ENCODE measurements at places on chromosomes 11 and 22.

GRCh38 chr11:16993495-16993894, 20.7 kb downstream of the PLEKHA7 start:
- DNase-seq = no peak

- no peak for DNase-seq
Measured at GRCh38 chr22:24106385-24107381, 74.6 kb upstream of the SUSD2 start.

DNA sequence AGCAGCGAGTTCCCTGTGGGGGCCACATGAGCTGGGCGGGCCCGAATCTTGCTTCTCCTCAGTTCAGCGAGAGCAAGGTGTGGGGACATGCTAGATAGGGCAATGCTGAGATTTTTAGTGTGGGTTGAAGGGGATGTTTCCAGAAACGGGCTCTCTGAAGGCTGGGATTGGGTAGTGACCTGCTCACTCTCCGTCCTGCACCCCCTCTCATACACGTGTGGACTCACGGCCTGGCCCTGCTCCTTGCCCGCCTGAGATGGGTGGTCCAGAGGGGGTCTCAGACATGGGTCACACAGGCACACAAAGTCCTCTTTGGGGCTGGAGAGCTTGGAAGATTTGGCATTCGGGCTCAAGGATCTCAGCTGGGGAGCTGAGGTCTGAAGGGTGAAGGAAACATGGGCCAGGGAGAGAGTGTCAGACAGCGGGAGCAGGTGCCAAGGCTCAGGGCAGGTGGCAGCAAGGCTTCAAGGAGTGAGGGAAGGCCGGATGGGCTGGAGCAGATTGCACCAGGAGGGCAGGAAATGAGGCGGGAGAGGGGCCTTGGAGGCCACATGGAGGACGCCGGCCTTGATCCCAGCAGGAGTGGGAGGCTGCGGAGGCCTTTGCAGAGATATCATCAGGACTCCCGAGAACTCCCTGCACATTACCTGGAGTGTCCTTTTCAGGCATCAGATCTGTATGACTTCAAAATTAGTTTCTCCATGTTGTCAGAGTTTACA, 74.1 kb downstream of the PARVB start:
- no peak for DNase-seq

DNA sequence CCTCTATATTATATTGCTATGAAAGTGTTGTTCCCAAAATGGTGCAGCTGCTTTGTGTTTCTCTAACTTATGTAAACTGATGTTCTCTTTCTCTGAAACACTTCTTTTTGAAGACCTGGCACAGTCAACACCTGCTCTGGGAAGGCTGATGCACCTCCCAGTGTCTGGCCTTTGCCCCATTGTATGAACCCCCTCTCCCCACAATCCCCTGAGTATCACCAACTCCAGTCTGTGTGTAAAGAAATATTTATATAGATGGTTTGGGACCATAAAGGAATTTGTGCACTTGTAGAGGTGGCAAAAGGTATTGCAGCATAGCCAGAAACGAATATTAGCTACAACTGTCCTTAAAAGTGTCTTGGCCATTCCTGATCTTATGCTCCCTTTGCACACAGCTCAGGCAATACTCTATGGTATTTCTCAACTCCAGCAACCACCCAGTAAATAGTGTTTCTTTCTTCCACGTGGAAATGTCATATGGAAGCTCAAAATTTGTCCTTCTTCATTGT, 365.2 kb upstream of the DDI1 start:
- no peak for DNase-seq

GRCh38 chr11:33377412-33378370, 120.5 kb downstream of the HIPK3 start:
- DNase-seq = no peak

DNA sequence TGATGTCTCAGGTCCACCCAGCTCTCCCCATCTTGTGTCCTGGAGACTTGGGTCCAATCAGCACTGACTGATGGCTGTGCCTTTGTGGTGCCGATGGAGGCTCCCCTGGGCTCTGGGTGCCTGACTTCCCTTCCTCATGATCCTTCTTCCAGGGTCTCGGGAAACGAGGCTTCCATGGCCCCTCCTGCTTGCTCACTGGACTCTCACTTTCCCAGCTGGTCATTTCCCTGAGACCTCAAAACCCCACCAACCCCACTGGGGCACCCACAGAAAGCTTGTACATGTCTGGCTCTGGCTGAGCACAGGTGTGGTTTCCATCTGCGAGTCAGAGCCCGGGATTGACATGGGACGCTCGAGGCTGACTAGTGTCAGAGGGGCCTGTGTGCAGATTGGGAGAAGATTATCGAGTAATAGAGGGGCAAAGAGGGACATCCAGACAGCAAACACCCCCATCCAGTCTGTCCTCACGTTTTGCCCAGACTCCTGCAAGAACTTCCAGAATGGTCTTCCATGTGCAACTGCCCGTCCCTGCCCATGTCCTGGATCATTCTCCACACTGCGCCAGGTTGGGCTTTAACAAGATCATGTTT, 15.1 kb downstream of the APOL1 start:
- no peak for DNase-seq

DNA sequence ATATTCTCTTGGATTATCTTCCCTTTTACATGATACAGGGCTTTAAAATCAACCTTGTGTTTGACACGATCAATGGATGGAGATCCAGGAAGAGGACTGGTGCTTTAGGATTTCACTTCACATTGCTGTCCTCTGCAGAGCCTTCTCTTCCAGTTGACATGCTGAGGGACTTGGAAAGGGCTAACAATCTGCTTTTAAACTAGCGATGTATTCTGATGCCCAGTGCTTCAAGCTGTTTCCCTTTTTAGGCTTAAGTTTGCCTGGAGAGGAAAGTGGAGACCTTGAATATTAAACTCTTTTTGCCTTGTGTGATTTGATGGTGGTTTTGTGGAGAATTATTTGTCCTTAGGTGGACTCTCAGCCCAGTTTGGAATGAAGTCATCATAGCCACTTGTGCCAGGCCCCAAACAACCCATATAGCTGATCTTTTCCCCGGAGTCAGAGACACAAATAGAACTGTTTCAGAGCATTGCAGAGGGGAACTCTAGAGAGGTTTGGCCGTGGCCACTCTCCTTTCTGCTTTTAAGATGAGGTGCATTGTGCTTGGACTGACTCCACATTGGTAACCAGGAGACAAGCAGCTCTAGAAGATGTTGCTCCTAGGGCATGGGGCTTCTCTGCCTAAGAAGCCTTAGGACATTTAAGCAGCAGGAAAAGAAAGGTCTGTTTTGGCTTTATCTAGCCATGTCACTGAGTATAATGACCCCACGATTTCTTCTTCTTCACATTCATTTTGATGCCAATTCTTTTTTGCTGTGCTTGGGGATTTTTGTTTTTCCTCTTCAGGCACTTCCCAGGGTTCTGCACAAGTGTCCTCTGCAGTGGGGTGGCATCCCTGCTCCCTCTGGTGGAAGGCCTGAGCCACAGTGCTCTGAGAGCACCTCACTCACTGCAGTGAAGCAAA, 152.8 kb downstream of the NCAM1 start:
- peak; percentile 38 for DNase-seq

DNA sequence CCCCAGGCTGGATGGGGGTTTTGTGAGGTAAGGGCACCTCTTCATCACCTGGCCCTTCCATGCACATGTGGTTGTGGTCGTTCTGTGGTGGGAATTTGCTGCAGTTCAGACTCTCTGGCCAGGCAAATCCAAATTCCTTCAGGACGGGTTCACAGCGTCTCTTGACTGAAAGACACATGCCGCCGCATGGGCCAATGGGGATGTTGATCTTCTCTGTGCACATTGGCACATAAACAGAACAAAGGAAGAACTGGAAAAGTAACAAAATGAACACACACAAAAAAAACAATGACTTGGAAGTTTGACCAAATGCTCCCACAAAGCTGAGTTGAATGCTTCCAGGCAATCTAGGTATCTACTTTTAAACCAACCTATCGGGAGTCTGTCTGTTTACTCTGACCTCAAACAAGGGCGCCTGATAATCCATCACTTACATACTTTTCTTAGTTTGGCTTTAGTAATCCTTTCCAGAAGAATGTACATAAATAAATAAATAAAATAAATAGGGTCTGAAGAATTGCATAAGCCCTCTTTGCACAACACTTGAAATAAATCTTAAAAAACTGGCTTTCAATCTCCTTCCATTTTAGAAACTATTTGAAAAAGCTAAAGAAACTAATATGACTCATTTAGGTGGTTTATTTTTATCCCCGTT, 2.8 kb downstream of the FZD4 start:
- DNase-seq = no peak

DNA sequence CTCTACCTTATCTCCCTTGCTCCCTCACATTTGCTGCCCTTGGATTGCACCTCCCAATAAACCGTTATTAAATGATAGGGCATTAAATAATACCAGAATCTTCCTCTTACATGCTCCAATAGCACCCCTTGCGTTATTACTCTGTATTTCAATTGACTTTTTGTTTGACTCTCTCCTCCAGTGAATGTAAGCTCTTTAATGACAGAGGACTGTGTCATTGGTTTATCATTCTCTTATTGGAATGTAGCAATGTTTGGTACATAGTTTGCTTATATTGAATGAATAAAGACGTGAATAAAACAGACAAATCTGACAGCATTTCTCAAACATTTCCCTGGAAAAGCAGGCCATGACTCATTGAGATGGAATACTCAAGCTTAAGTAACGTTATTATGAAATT, 8.7 kb upstream of the MPEG1 start:
- no peak for DNase-seq

GRCh38 chr11:12232160-12232559, 121.8 kb downstream of the MICAL2 start:
- no peak for DNase-seq

- no peak for DNase-seq
Measured at GRCh38 chr11:126573325-126573978, 218.0 kb downstream of the ST3GAL4 start.

DNA sequence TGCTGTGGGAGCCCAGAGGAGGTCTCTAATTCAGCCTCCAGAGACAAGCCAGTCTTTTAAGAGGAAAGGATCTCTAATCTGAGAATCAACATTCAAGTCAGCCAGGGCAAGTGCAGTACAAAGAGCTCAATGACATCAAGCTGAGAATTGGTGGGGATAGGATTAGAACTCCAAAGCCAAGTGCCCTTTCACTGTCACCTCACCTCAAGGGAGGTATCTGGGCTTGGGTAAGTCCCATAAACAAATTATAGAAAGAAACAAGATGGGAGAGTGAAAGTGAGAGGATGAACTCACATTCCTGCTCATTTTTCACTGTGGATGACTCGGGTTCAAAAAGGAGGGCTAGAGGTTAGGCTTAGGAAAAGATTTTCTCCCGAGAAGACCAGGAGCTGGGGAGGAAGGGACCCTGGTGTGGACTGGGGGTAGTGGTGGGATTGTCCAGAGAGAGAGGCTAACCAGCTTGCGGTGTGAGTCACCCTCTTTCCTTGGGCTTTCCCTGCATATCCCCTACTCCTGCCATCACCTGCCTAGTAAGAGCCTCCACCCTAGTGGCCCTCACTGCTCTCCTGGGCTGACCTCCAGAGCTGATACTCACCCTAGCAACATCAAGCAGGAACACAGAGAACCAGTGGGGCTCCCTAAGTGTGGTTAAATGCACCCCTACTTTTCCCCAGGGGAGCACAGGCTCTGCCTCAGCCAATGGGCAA, 70.4 kb downstream of the RRM1 start:
- DNase-seq = no peak

- DNase-seq = no peak
Measured at GRCh38 chr11:130625578-130626306, 177.3 kb downstream of the ADAMTS15 start.

- DNase-seq = no peak
Measured at GRCh38 chr11:57974848-57975601, 48.7 kb upstream of the OR9Q1 start.

DNA sequence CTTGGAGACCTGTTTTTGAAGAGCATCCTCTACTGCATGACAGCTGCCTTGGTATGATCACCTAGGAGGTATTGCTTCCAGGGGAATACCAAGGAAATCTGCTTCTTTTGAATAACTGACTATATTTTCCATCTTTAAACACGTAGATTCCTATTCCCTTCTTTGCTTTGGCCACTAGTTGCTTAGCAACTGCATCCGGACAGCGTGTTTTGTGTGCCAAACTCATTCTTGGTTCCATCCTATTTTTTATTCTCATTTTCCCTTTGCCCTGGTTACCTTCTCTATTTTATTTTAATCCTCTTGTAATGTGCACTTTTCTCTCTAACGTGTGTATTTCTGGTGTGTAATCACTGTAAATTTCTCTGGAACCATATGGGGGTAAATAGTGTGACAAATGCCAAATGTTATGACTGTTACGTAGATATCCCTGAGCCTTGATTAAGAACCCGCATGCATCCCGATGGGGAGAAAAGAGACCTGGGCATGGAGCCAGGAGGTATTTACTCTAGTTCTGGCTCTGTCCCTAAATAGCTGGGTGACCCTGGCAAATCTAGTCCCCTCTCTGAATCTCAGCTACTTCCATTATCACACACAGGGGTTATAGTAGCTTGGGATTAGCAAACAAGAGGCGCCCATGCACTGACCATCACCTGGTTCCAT, 241.7 kb downstream of the MIAT start:
- DNase-seq = no peak

Data from NCI-H2107 (cell line).